GM04503 (cell line): ENCODE measurements at places on chromosomes 2 and 18.

DNA sequence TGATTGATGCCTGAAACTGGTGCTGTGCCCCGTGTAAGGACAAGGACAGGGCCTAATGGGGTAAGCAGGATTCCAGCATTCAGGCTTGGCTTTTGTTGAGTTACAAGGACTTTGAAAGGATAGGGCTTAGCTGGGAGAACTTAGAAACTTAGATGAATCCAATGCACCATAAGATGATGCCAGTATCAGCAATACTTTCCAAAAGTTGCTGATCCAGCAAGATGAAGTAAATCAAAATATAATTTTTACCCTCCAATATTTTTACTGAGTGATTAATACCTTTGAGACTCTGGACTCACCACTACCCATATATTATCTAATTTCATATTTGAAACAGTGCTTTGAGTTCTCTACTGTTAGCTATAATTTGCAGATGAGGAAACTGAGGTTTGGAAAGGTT lies 354.5 kb upstream of the ATP5MC3 start:
- DNase-seq: no peak

DNA sequence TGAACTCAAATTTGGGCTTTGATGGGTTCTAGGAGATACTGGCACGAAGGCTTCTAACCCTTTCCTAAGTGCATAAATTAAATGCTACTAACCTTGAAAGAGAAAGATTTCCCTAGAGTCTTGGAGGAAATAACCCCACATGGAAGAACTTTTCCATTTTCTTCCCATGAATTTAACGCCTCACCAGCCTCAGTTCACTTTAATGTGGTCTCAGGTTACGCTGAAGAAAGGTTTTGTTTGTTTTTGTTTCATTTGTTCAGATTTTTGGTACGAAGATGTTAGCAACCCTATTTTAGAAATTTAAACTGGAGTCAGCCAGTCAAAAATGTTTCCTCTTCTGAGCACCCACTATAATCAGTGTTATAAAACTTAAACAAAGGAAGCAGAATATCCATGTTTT lies 30.7 kb downstream of the METTL4 start:
- no peak for DNase-seq

- no peak for DNase-seq
Measured at GRCh38 chr2:9946076-9946475, 5.4 kb upstream of the GRHL1 start.

DNA sequence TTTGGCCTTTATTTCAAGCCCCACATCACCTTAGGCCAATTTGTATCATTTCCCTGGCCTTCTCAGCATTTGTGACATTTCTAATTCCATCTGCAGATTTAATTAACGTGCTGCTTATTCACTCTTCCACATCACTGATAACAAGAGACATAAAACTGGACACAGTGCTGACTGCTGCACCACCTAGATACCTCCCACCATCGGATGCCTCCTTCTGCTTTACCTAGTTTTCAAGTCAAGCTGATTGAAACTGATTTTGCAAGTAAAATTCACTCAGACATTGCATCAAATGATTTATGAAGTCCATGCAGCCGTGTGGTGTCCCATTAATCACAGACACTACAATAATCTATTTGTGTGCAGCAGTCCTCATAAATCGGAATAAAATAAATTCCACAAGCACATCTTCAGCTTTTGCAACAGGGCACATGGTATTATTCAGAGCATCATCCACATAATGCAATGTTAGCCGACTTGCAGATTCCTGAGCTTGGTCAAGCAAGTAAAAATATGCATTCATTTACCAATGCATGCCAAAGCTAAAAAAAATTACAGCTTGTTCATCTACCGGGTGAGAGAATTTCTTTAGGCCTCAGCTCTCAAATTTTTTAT lies 15.9 kb upstream of the CRIM1 start:
- DNase-seq: no peak

DNA sequence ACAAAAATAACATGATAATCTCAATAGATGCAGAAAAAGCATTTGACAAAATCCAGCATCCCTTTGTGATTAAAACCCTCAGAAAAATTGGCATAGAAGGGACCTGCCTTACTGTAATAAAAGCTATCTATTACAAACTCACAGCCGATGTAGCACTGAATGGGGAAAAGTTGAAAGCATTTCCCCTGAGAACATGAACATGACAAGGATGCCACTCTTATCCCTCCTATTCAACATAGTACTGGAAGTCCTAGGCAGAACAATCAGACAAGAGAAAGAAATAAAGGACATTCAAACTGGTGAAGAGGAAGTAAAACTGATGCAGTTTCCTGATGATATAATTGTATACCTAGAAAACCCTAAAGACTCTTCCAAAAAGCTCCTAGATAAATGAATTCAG lies 368.7 kb downstream of the RIT2 start:
- no peak for DNase-seq

- DNase-seq: no peak
Measured at GRCh38 chr2:226208726-226209125, 590.9 kb downstream of the IRS1 start.

GRCh38 chr2:113258471-113259147 lies 20.1 kb downstream of the PAX8 start:
- no peak for DNase-seq

GRCh38 chr2:7007846-7008741 lies 90.9 kb downstream of the RNF144A start:
- DNase-seq: no peak

DNA sequence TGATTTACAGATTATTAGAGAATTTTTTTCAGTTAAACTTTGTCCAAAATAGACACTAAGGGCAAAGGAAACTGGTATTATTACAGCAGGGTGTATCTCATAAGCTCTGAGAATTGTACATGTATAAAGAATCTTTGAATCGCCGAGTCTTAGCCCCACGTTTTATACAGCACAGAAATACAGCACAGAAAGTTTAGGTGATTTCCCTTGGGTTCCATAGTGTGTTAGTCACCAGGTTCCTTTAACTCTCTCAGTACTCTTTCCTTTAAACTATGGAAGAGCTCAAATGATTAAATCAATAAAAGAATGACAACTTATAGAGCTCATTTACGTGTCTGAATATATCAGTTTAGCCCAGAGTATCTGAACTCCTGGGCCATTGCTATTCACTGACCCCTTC lies 256.8 kb downstream of the NEDD4L start:
- DNase-seq: no peak

GRCh38 chr2:110925479-110925878 lies 193.1 kb downstream of the ACOXL start:
- no peak for DNase-seq

GRCh38 chr2:232330068-232330999 lies 48.2 kb upstream of the ALPP start:
- no peak for DNase-seq

DNA sequence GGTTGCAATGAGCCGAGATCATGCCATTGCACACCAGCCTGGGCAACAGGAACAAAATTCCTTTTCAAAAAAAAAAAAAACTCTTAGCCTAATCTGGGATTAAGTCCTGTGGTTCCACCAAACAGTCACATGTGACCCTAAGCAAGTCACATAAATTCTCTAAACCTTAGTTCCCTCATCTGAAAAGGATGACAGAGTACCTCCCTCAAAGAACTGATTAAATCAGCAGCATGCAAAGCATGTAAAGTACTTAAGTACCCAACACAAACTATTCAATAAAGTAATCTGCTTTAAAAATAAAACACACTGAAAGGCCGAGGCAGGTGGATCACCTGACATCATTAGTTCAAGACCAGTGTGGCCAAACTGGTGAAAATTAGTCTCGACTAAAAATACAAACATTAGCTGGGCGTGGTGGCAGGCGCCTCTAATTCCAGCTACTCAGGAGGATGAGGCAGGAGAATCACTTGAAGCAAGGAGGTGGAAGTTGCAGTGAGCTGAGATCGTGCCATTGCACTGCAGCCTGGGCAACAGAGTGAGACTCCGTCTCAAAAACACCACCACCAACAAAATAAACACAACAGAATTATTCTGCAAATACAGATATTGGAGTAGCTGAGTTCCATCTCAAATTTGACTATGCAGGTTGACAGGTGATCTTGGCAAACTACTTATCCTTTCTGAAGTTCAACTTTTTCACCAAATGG lies 7.0 kb downstream of the USP34 start:
- DNase-seq: no peak

GRCh38 chr2:136766073-136766404 lies 694 bp downstream of the THSD7B start:
- no peak for DNase-seq

- DNase-seq: no peak
Measured at GRCh38 chr2:222025881-222026271, 272.9 kb downstream of the PAX3 start.

- DNase-seq: no peak
Measured at GRCh38 chr2:118055512-118056164, 32.6 kb upstream of the INSIG2 start.

- DNase-seq: no peak
Measured at GRCh38 chr18:23284629-23285028, 149.3 kb downstream of the CABLES1 start.

DNA sequence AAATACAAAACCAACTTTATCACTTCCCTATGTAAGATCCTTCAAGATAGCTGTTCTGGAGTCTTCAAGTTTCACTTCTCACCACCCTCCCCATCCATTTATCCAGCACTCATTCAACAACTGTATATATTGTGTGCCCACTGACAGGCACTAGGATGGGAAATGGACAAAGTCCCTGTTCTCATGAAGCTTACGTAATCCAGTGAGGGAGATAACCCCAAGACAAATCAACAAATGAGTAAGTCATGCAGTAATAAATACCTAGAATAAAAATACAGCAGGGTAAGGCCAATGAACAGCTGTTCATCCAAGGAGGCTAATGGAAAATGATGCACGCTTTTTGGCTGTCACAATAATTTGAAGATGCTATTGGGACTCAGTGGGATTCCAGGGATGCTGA lies 133.8 kb downstream of the MEMO1 start:
- DNase-seq: no peak

DNA sequence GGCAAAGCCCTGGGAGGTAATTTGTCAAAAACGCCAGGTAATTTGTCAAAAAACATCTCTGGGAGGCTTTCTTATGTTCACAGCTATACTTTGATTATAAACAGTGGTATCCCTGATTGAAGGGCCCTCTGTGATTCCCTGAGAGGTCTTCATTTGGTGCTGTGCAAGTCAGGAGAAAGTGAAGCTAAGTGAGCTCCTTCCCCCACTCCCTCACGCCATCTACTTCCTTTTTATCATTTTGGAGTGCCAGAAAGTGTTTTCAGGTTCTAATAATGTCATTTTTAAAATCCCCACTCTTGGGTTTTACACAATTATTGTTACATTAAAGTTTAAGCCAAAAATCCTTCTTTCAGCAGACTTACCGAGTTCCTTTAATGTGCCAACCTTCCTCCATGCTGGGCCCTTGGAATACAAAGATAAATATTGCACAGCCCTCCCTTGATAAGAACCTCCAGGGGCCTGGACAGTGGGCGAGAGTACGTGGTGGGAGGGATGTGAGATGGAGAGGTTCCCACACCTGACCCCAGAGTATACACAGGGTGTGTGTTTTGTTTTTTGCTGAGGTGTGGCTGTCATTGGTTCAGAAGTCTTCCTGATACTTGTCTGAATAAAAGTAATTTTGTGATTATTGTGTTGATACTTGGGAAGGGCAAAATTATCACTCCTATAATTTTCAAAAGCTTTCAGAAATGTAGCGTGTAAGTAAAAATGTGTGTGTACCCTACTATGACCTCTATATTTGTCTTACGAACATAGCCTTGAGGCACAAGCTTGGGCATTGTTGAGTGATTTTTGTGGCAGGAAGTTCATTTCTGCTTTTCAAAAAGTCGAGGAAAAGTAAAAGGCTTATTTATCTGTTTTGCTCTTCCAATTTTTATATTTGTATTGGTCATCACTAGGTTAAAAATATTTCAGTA lies 8.2 kb downstream of the MAPRE2 start:
- DNase-seq: no peak

DNA sequence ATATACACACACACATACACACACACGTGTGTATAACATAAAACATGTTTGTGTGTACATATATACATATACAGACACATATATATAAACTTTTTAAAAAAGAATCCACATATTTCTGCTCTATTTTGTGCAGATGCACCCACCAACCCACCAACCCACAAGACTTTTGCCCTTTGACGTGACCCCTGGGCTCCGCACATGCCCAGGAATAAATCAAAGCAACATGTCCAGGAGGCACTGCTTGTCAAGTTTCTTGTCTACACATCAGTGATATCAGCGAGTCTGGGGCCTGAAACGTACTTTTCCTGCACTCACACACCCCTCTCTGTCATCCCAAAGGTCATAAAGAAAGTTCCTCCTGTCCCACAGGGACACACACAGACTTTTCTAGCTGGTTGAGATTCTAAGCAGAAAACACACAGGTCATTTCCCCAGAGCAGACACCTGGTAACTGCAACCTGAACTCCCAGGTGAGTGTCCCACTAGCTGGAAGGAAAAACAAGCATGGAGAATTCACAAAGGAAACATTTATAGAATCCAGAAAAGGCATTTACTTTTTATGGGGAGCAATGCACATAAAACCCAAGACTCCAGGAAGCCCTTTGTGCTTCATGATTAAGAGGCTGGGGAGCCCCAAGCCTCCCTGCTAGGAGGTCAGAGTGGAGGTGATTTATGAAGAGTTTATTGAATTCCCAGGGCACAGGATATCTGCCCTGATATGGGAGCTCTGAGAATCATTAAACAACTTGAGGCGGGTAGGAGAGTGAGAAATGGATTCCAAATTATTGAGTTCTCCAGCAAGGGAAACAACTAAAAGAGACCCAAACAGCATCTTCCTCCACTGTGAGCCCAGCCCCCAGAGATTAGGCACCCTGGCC lies 211.6 kb downstream of the MGAT5 start:
- no peak for DNase-seq

GRCh38 chr18:160831-161570 lies 2.6 kb downstream of the USP14 start:
- DNase-seq: no peak

DNA sequence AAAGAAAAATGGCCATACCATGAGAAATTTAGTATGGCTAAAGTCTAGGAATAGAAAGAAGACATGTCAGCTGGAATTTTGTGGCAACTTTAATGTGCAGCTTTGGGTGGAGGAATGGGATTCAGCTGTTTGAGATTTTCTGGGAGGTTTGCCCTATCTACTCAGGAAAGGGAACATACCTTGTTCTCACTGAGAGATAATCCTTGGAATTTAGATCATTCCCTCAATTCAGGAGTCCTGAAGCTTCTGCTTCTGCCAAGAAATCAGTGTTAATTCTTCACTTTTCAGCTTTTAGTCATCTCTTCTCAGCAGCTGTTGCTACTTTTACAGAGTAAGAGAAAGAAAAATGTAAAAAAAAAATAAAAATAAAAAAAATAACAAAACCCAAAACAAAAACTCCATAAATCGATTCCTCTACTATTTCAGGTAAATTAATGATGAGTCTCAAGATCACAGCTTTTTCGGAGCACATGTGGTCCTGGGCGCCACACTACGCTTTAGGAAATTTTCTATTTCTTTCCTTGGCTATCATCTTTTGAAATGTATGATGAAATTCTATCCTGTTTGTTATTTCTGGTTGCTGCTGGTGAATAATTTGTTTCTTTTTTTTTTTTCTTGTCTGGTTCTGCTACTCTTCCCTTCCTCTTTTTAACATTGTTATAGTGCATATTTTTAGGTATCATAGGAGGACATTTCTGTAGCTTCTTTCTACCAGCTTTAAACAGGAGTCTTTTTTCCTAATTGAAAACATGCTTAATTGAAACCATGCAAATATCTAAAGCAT lies 18.9 kb upstream of the BAZ2B start:
- DNase-seq: no peak

- no peak for DNase-seq
Measured at GRCh38 chr18:51802569-51803428, 537.2 kb upstream of the DCC start.
